ENCODE measurements at places on chromosomes 4 and X.

GRCh38 chr4:101290654-101291053 is 56.7 kb downstream of the PPP3CA start:
- DNase-seq: no peak

- no peak for DNase-seq
Measured at GRCh38 chrX:43627147-43627546, 29.0 kb upstream of the MAOA start.

DNA sequence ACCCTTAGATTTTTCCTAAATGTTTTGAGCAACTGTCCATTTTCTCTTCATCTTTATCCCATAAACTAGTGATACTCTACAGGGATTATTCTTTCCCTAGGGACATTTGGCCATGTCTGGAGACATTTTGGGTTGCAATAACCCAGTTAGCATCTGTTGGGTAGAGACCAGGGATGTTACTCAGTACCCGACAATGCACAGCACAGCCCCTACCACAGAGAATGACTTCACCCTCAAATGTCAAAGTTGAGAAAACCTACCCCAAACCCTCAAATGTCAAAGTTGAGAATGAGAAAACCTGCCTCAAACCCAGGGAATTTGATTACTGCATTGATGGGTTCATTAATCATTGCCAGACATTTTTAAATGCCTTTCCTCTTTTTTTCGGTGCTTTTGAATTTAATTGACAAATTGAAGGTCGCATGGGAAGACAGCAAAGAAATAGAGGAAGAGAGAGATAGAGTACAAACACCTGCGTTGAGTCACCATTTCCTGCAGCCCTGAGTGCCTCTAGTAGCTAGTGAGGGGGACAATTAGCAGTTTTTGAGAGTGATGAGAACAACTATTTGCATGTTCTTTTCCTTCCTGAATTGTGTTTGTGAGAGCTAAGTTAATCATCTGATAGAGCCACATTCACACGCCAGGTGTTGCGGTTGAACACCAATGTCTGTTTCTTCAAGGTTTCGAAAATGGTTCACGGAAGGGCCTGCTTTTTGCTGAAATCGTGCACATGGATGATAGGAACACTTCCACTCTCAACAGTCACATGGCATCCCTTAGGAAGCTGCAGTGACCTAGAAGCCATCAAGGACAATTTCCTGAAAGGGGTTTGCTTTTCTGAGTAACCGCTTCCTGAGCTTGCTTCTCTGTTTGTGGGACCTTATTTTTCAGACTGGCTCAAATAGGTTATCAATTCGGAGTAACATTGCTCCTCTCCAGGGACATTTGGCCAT is 203.9 kb upstream of the VCX3A start:
- no peak for DNase-seq

GRCh38 chr4:116899561-116899960 is 185.8 kb downstream of the TRAM1L1 start:
- DNase-seq: no peak

GRCh38 chrX:112527903-112528302 is 151.8 kb downstream of the LHFPL1 start:
- no peak for DNase-seq

- DNase-seq: no peak
Measured at GRCh38 chrX:134287346-134287745, 50.4 kb downstream of the CCDC160 start.

DNA sequence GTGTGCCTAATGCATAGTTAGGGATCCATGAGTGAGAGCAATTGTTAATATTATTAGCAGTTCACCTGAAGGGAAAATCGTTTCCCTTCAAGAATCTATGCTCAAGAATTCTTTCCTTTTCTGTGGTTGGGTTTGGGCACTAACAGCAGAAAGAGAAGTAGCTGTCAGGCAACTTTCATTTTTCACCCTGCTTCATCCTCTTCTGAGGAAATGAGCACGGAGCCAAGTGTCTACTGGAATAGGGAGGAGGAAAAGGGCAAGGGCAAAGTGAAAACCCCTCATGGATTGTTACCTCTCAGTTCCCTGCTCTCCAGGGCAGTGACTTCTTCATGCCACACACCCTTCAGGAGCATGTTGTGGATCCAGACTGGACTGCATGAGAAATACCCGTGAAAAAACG is 2.6 kb upstream of the HPGDS start:
- no peak for DNase-seq

DNA sequence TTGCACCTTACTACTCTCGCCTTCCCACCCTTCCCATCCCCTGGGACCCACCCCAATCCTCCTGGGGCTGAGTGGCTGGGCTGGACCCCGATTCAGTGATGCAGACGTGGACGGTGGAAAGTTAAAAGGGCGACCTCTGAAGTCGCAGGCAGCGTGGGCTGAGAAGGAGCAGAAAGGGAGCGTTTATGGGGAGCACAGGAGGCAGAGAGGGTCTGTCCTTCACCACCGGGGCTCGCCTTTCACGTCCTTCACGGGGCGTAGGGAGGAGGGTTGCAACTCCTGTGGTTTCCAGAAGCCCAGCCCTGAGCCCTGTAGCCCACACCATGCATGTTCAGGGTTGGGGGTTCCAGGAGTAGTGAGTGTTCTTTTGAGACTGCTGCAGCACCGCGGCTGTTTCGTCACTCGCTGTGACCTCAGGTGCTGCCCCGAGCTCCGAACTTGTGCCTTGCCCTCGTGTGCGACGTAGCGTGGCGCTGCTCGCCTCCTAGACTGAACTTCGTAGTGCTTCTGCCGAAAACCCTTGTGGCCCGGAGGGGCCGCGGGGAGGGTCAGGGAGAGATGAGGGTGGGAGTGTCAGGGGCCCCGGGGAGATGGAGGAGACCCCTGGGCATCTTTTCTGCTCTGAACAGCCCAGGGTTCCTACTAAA is 1.6 kb downstream of the NHS start:
- no peak for DNase-seq

- DNase-seq: no peak
Measured at GRCh38 chr4:166518776-166519175, 645.7 kb downstream of the TLL1 start.

DNA sequence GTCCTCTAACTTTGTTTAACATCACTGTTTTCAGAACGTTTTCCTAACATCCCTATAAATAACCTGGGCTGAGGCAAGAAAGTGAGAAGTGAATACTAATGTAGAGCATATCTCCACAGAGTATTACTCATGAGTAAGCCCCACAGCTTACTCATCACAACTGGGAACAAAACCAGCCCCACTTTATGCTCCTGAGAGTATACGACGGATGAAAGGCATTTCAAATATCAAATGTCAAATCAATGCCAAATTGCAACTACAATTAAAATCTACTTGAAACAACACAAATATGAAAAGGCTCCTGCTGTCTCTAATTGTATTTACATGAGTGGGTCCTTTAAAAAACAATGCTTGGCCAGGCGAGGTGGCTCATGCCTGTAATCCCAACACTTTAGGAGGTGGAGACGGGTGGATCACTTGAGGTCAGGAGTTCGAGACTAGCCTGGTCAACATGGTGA is 41.2 kb downstream of the SH3RF1 start:
- DNase-seq: peak; percentile 42

DNA sequence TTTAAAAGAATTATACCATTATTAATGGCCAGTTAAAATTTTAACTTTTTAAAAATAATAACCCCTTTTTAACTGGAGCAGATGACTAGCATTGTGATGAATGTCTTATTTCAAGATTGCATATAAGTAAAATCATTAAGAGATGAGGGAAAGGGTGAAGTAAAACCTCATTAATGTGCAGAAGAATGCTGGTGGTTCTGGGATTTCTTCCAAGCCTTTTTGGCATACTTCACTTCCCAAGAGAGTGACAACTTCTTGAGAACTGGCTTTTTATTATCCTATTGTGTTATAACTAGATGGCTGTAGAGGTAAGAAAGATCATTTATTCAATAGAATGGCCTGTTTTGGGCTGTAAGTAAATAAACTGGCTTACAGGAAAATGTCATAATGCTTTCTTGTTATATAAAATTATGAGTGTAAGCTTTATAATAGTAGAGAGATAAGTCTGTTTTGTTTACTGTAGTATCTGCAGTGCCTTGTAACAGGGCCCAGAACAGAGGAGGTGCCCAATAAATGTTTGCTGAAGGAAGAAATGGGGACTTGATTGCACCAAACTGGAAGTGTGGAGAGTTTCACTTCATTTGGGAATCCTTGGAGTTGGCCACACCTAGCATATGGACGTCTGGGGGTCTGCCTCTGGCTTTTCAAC is 242.9 kb upstream of the PITX2 start:
- no peak for DNase-seq

DNA sequence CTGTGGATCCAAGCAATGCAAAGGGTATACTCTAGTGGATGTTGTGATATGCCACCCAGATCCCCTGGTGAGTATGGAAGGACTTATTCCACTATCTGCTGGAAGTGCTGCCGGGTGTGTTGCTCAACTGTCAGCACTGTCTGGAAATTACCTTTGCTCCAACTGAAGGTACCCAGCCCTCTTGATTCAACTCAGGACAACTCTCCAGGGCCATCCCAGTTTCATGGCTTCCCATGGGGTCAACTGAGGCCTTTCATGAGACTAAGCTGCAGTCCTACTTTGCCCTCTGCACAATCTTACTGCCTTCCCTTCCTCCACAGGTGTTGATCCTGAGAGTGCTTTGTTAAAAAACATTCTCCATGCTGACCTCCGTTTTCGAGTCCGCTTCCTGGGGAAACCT is 99.8 kb downstream of the SPRY1 start:
- no peak for DNase-seq

DNA sequence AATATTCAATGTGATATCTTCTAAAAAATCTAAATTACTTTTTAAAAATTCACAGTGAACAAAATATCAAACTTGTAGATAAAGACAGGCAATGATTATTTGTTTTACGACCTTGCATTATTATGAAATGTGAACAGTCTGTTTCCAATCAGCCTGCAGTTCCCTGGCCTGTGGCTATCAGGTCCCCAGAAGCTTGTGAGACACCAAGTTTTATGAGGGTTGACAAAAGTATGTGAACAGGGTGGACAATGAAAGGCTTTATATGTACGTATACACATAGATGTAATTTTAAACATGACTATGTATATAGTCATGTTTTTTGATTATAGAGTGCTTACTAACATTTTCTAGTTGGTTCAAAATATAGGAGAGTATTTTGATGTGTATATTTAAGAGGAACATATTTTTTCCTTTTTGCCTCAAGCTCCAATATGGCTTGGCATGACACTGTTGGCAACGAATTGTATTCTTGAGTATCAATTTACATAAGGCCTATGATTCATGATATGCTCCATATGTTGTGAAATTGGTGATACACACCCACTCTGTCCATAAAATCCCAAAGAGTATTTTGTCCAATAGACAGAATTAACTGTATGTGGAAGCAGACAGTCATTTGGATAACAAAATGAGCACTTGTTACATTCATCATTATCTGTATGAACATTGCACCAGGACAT is 55.7 kb downstream of the BTC start:
- no peak for DNase-seq

GRCh38 chrX:55919367-55920221 is 202.0 kb downstream of the RRAGB start:
- no peak for DNase-seq

DNA sequence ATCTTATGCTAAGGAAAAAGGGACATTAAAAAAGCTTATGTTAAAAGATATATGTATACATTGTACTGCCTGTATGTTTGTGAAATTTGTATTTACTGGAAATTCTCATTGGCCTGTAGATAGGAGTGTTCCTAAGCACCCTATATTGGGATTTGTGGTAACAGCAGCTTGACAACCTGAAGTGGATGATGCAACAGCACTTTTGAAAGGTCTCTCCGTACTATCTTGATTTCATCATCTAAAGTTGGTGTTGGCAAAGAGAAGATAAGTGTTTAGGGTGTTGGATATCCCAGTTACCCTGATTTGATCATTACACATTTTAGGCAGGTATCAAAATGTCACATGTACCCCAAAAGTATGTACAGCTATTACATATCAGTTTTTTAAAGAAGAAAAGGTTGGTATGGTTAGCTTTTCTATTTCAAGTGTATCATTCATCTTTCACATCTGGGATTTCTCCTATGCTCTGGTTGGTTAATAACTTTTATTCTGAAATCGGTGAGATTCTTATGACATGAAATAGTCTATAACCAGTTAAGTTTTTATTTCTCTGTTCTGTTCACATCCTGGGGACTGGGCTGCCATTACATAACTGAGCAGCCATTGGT is 10.3 kb downstream of the HADH start:
- no peak for DNase-seq

GRCh38 chr4:3077796-3078195 is 3.3 kb downstream of the HTT start:
- no peak for DNase-seq

GRCh38 chr4:110950731-110951130 is 327.9 kb upstream of the PITX2 start:
- no peak for DNase-seq

DNA sequence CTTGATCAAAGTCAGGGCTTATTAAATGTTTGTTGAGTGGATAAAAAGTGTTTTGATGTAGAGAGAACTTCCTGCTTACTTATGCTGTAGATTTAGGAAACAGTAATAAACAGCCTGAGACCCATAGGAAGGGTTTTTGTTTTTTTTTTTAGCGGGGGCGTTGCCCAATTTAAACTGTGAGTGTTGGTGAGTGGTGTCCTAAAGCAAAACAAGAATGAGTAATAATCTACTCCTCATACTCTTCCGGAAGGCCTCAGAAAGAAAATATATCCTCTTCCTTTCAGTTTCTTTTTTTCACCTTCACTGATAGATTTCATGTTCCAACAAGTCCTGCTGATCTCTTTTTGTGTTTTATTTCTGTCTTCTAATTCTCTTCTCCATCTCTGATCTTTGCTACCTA is 104.4 kb upstream of the SCML1 start:
- peak; percentile 6 for DNase-seq

DNA sequence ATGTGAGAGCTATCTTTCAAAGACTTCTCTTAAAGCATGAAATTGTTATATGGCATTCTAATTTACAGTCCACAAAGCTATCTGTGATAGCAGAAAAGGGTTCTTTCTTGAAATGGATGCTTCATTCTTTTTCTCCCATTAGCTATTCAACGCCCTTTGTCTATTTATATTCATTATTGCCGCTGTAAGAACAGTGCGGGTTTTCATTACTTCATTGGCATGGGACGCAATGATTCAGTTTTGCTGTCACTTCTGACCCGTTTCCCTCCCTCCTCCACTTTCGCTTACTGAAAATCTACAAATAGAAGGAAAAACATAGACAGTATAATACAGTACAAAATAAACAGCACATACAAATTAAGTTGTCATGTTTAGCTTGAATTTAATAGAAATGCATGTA is 394.6 kb downstream of the PCDH7 start:
- DNase-seq: no peak

DNA sequence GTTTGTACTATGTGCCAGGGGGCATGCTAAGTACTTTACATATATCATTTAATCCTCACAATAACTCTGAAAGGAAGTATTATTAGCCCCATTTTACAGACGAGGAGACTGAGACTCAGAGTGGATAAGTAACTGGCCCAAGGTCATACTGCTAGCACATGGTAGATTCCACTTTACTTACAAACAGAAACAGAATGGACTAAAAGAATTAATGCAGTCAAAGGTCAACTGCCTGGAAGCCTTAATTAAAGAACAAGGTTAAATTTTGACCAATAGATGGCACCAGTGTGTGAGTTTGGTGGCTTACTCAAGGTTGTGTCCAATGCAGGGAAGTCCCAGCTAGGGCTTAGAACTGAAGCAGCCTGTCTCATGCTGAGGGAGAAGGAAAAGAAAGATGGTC is 4.7 kb downstream of the RIPPLY1 start:
- peak; percentile 46 for DNase-seq

- no peak for DNase-seq
Measured at GRCh38 chr4:106149911-106150310, 166.1 kb downstream of the TBCK start.

Measured in kidney capillary endothelial cell (primary cell).